Stimulated activated CD4-positive, alpha-beta T cell treated with anti-CD3 and anti-CD28 coated beads, Interleukin-15, amount 100 ng/mL, for 48 hours (primary cell): ENCODE measurements at places on chromosomes 1 and 21.

DNA sequence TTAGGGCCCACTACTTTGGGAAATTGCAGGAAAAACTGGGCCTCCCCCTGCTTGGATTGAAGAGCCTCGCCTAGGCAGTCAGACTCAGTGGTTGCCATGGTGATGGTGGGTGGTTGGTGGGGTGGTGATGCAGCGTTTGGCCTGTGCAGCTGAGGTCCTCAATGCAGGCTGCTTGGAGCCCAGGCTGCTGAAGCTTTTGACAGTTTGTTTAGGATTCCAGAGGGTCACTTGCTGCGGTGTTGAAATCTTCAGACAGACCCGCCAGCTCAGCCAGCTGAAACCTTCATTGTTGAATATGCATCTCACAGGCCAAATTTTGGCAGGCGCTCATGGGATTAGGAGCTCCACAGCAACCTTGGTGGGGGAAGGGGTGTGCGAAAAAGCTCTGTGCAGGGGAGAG is 67.9 kb downstream of the CACNA1E start:
- DNase-seq: no peak

GRCh38 chr1:77182083-77182482 is 37.1 kb downstream of the PIGK start:
- no peak for DNase-seq

DNA sequence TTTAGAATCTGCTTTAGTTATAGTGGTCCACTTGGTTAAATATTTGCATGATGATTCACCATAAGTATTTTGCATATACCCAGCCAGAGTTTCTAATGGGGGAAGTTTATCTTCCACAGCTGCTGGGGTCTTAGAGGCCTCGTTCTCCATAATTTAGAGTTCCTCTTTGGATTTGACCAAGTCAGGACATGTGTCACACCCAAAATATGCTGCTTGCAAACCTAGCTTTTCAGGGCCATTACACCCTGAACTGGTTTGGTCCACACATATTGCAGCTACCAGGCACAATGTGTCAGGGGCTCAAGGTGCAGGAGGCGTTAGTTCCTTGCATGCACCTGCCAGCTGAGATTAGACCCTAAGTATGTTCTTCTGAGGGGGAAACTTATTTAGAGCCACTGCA is 17.1 kb upstream of the FMO4 start:
- DNase-seq: no peak

- DNase-seq: no peak
Observed at GRCh38 chr1:245875581-245876261, 631.4 kb downstream of the SMYD3 start.

DNA sequence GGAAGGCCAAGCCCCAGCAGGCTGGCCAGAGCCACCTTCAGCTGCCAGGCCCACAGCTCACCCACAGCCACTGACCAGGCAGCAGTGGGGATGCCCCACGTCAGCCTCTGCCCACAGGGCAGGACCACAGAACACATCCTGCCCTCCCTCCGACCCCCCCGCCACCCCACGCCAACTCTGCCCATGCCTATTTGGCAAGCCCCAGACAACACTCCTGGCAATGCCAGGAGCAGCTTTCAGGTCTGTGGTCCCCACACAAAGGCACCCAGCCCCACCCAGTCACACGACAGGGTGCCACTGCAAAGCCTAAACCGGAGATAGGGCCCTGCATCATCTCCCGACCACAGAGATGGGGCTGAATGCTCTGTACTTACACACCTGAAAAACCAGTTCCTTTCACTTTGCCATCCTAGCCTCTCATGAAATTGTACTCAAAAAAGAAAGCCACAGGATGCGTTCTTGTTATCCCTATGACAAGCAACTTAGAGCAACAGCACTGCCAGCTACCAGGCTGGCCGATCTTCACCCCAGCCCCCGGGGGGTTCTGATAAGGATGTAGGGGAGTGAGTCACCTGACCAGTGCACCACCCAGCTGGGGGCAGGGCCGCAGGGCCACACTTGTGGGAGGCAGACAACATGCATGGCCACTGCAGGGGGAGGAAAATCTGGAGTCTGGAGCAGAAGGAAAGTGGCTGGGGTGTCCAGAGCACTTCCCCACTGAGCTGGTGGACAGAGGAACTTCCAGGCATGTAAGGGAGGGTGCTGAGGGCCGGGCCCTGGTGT is 36.2 kb downstream of the UBE2G2 start:
- peak; percentile 11 for DNase-seq

DNA sequence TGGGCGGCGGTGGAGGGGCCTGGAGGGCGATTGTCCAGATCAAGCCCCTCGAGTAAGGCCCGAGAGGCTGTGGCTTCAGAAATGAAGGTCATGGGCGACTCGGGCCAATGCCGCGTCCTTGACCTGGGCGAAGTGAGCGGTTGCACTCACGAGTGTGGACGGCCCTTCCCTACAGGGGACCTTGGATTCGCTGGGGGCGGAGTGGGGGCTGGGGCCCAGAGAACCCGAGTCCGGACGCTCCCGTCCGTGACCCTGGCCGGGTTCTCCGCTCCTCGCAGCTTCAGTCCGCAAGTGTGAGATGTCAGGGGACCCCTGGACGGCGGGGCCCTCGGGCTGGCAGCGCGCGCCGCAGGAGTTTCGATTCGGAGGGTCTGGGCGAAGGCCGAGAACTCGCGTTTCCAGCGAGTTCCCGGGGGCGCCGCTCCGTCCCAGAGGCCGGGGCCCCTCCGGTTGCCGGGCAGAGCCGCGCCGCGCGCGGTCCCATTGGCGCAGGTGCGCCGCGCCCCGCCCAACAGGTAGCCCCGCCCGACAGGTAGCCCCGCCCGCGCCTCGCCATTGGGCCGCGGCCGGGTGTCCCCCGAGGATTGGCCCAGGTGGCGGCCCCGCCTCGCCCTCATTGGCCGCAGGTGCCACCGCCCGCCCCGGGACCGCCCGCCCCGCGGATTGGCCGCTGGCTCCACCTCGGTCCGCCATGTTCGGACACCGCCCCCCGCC is at the start of gene PRKCZ:
PRKCZ (plus strand) TSS at position 694 of the 714 bp plus-strand sequence. CDS start 220 bp downstream, outside the sequence.
- DNase-seq: peak; percentile 92

- no peak for DNase-seq
Observed at GRCh38 chr1:92805216-92805615, 20.3 kb upstream of the EVI5 start.

DNA sequence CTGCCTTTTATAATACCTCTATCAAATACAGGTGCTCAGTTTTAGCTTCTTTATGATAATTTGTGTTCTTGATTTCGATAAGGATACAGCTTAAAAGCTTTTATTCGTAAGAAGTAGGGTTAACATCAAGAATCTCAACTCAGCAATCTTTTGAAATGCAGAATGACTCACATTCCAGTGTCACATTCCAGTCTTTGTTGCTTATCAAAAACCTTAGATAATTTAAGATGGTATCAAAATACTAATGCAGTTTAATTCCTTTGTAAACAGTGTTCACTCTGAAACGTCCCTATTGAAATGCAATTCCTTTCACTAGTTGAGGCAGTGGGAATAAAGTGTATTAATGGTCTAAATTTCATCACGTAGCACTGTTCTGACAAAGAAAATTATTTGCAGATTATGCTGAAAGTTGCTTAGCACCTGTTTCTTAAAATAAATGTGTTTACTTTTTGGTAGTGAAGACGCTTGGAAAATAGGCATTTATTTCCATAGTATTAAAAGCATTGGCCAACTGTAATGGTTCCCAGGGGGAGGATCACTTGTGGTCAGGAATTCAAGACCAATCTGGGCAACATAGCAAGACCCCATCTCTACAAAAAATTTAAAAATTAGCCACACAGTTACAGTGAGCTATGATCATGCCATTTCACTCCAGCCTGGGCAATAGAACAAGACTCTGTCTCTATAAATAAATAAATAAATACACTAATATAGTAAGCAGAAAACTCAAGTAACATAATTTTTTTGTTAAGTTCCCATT is 10.1 kb upstream of the CNN3 start:
- no peak for DNase-seq

DNA sequence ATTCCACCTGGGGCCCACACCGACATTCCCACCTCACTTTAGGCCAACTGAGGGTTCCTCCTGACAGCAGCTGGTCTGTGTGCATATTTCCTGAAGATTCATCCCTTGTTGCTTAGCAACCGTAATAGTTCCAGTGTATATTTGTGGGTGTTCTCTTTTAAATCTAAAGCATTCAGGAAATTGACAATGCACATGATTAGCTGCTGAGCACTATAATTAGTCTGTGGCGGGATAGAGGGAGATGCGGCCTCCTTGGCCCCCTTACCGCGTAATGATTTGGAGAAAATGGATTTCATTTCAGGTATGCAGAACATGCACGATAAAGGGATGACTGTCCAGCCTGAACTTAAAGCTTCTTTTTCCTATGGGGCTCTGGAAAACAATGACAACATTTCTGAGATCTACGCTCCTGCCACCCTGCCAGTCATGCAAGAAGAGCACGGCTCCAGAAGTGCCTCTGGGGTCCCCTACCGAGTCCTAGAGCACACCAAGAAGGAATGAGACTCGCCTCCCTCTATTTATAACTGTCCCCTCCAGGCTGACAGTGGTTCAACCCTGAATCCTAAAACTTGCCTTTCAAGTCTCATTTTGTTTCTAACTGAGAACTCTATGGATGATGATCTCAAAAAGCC is 33.8 kb upstream of the RCAN3 start:
- DNase-seq: no peak

DNA sequence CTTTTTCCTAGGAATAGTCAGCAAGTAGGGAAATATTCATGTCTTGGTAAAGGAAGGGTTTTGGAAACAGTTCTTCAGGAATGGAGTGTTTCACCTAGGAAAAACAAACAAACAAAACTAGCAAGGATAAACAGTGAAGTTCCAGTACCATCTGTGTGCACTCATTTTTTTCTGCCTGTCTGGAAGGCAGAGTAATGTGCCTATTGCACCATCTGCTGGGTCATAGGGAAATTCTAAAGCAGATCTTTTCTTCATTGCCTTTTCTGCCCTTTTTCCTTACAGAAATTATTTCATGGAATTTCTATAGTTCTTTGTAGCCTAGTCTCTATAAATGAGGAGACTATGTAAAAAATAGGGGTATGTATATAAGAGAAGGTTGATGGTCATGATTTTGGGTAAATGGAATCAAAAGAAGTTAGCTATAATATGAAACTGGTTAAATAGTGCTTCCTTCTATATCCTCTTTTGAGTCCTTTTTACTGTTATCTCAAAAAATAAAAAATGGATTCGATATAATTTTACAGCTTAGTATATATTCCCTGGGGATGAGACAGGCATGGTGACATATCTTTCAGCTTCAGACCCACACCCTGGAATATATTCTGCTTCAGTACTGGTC is 3.4 kb upstream of the HRNR start:
- no peak for DNase-seq

DNA sequence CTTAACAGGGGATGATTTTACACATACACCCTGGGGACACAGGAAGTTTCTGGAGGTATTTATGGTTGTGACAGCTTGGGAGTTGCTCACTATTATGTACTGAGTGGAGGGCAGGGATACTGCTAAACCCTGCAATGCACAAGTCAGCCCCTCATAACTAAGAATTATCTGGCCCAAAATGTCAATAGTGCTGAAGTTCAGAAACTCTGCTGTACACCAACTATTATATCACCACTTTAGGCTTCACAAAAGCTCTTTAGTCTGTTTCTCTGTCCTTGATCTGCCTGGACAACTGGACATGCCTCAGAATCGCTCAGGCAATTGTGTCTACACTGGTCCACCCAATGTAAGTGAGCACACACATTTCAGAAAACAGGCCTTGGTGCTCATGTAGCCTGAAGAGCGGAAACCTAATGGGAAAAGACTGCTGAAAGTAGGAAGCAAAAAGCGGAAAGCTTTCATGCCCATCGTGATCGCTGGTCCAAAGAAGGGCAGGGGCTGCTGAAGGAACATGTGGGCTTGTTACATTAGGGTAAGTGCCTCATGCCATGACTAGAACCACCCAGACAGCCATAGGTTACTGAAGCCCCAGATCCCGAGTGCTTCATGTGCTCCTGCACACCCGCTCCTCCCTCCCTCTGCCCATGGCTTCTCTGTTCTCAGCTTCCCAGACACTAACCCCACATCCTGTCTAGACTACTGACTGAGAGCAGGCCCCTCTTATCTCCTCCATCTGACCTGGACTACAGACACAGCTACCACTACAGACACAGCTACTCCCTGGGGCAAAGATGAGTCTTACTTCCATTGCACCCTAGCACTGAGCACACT is 73.5 kb downstream of the LRIG2 start:
- no peak for DNase-seq

DNA sequence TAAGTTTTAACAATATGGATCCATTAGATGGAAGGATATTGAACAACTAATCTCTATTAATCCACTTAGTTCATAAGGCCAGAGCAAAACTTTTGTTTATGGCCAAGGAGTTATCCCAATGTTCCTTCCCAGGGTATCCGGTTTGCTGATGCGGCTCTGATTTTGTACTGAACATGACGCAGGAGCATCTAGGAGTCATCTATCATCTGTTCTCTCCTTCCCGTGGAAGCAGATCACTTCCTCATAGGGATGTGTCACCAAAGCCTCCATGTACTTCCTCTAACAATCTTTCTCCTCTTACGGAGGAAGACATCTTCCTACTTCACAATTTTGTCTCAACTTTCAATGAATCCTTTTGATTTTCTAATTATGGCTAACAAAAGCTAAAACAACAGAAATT is 206.6 kb downstream of the APP start:
- no peak for DNase-seq

DNA sequence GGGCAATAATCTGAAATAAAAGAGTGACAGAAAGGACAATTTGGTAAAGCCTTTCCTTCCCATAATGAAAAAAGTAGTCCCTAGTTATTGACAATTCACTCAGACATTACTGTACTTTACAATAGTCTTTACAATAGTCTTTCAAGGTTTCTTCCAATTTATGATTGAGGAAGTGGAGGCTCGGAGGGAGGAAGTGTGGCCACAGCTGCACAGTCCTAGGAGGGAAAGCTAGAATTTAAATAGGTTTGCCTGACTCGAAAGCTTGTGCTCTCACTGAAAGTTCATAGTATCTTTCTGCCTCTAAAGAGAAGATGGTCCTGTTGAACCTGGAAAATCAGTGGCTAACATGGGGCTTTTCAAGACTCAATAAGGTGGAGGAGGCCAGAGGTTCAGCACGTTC is 203.2 kb downstream of the SDCCAG8 start:
- DNase-seq: no peak

GRCh38 chr1:154824179-154825000 is 45.7 kb downstream of the KCNN3 start:
- no peak for DNase-seq

DNA sequence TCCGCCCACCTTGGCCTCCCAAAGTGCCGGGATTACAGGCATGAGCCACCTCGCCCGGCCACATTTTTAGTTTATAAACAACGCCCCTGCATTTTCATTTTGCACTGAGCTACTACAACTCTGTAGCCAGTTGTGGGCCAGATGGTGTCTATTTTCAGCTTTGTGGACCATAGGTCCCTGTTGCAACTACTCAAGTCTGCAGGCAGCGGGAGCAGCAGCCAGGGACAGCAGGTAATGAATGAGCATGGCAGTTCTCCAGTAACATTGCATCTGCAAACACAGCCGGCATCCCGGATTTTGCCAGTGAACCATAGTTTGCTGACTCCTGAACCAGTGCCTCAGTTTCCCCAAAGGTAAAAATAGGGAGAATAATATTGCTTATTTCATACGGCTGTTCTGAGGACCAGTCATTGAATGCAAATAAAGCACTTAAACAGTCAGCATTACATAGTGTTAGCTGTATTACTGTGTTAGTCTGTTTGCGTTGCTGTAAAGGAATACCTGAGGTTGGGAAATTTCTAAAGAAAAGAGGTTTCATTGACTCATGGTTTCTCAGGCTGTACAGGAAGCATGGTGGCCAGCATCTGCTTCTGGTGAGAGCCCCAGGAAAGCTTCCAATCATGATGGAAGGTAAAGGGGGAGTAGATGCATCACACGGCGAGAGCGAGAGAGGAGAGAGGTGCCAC is 65.5 kb upstream of the SLC45A1 start:
- DNase-seq: no peak
